CD8-positive, alpha-beta memory T cell (primary cell): ENCODE measurements at places on chromosomes 12 and 14. TPM values are rescaled to one million over a fixed set of nuclear protein-coding genes. Genes with fewer than 3 reads are reported as not detected.
A peak's percentile ranks its signal among the peaks of the same experiment; 100 is the strongest.

DNA sequence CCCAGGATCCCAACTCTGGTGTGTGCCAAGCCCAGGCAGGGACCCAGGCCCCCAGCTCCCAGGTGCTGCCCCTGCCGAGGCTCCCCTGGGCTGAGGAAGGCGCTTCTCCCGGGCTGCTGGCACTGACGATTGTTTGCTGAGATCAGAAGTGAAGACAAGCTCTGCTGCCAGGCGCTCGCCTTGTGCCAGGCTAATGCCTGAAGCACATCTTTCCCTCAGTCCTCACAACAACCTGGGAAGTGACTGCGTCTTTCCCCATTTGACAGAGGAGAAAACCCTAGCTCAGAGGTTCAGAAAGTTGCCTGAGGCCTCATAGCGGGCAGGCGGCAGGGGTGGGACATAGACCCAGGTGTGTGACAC lies 36.8 kb downstream of the ANKRD9 start:
- no peak for DNase-seq

The KCTD10 gene
- total RNA-seq = 44.9 TPM

The CISTR gene
- not detected for total RNA-seq

DNA sequence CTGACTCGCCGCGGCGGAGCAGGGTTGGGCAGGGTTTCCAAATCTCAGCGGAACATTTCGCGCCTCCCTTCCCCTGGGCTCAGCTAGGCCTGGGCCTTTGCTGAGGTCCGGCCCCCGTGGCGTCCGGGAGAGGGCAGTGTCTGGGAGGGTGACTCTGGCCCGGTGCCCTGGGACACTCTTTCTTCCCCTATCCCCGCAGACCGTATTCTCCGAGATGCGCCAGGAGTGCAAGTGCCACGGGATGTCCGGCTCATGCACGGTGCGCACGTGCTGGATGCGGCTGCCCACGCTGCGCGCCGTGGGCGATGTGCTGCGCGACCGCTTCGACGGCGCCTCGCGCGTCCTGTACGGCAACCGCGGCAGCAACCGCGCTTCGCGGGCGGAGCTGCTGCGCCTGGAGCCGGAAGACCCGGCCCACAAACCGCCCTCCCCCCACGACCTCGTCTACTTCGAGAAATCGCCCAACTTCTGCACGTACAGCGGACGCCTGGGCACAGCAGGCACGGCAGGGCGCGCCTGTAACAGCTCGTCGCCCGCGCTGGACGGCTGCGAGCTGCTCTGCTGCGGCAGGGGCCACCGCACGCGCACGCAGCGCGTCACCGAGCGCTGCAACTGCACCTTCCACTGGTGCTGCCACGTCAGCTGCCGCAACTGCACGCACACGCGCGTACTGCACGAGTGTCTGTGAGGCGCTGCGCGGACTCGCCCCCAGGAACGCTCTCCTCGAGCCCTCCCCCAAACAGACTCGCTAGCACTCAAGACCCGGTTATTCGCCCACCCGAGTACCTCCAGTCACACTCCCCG lies 3.0 kb downstream of the WNT1 start:
- DNase-seq = peak; percentile 78

GRCh38 chr12:94305130-94305957 lies 154.3 kb downstream of the CEP83 start:
- DNase-seq = no peak

- no peak for DNase-seq
These were observed 47.9 kb downstream of the GTF2A1 start for GRCh38 chr14:81172881-81173280.

GRCh38 chr12:88433997-88434703 lies 146.1 kb downstream of the KITLG start:
- no peak for DNase-seq

The GZMB gene
- total RNA-seq = 2,724 TPM

The KRT80 gene
- total RNA-seq = not detected

DNA sequence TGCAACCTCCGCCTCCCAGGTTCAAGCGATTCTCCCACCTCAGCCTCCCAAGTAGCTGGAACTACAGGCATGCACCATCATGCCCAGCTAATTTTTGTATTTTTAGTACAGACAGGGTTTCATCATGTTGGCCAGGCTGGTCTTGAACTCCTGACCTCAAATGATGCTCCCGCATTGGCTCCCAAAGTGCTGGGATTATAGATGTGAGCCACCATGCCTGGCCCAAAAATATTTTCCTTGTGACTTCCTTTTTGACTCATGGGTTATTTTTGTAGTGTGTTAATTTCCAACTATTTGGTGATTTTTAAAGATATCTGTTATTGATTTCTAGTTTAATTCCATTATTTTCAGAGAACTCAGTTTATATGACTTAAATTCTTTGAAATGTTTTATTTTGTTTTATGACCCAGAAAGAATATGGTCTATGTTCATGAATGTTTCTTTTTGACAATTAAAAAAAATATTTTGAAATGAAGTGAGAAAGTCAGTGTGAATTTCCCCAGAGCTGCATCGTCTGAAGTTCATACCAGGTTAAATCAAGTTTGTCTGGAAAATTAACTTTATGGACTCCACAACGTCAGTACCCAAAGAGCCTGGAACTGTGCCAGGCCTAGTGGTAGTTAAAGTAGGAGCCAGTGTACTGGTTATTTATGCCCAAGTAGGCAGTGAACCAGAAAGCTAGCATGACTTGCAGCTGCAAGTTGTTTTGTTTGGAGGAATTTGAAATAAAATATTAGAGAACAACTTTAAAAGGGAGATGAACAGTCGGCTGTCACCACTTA lies 2.8 kb upstream of the CDKL1 start:
- no peak for DNase-seq

The CD69 gene
- 67.1 TPM for total RNA-seq
